ENCODE measurements at places on chromosomes 7 and 10.

GRCh38 chr10:18666810-18667209 is 7.6 kb downstream of the ARL5B start:
- DNase-seq: no peak

DNA sequence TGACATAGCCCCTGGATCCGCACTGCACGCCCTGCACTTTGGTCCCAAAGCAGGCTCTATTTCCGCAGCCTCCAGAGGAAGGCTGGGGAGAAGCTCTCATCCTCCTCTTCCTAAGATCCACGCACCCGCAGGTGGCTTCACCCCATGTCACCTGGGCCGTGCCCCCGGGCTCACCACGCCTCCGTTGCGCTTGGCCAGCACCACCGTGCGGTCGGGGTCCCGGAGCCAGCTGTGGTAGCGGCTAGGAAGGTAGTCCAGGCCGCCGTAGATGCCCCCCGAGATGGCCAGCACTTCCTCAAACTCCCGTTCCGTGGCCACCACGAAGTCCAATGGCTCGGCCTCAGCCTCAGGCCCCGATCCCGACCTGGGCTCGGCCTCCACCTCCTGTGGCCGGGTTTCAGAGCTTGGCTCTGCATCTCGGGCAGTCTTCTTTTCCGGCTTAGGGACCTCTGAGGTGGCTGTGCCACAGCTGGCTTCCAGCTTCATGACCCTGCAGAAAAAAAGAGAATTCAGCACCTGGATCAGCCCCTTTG is 5.7 kb downstream of the NAT16 start:
- DNase-seq: no peak

DNA sequence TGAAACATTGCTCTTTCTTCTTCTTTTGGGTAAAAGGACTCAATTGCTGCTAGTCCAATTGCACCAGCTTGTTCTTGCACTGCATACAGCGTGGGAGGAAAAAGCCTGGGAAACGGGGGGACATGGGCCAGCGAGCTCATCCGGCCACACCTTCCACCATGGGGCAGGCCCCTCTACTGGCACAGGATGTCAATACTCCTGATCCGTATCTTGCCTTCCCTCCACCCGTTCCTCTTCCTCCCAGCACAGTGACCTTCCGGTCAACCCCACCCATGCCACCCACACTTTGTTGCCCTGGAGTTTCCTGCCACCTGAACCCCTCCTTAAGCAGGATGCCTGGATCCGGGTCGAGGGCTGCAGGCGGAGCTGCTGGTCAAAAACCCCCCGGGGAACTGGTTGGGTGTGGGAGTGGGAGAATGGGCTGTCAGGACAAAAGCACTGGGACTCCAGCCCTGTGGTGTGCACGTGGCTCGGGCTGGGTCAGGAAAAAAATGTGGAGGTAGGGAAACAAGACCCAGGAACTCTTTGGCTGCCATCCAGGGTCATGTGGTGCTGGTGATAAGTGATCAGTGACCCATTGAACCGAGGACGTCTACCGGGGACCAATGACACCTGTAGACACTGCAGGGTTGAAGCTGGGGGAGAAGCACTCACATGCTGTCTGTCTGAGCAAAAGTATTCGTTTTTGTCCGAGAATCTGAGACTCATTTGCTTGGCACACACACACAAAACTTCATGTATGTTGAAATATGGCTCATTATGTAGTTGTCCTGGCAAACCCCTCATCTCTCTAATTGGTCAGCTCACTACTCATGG is 8.1 kb downstream of the IL2RA start:
- DNase-seq: peak; percentile 18

DNA sequence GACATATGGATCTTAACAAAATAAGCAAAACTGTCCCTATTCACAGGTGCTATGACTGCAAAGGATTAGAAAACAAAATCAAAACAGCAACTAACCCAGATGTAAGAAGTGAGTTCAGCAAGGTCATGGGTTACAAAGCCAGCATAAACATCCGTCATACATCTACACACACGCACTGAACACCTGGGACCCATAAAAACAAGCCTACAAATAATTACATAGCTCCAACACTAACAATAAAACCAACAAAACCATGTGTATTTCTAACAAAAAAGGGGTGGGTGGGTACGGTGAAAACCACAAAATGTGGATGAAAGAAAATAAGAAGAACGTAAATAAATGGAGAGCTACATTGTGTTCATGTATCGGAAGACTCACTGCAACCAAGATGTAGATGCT is 256.8 kb downstream of the ELFN1 start:
- DNase-seq: no peak

GRCh38 chr7:13897819-13898218 is 91.6 kb downstream of the ETV1 start:
- no peak for DNase-seq

DNA sequence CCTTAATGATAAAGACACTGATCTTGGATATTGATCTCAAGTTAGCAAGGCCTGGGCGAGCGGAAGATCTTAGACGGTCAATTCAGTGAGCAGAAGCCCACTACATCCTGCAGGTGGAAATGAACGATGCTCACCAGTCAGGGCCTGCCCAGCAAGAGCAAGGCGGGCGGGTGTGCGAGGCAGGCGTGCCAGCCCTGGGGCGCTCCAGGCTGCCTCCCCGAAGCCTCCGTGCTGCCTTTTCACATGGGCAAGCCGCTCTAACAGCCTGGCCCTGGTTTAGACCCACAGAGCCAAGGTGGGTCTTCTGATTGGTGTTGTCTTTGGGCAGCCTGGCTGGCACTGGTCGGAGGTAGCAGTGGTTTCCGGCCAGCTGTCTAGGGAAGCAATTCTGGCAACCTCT is 475.1 kb upstream of the FOXK1 start:
- no peak for DNase-seq

DNA sequence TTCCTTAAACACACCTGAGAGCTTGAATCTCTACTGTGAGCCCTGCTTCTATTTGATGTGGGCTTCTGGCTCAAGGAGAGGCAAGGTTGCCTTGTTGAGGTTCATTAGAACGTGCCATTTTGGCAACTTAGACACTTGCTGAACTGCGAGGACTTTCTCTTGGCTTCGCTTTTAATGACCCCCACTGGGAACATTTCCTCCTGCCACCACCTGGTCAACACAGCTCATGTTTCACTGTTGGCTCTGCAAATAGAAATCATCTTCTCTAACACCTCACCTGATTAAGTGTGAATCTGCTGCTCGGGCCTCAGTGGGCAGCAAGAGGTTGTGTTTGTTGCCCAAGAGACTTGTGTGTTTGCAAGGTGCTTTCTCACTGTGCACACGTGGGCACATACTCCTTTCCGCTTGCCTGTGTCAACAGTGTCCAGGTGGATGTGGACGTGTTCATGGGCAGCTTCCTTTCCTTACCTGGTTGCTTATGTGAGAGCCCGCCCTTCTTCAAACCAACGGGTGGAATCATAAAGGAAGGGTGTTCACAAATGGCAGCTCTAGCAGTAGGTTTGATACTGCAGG is 147.0 kb downstream of the NRP1 start:
- DNase-seq: no peak

GRCh38 chr7:92057375-92057774 is 76.9 kb downstream of the CYP51A1 start:
- DNase-seq: no peak

DNA sequence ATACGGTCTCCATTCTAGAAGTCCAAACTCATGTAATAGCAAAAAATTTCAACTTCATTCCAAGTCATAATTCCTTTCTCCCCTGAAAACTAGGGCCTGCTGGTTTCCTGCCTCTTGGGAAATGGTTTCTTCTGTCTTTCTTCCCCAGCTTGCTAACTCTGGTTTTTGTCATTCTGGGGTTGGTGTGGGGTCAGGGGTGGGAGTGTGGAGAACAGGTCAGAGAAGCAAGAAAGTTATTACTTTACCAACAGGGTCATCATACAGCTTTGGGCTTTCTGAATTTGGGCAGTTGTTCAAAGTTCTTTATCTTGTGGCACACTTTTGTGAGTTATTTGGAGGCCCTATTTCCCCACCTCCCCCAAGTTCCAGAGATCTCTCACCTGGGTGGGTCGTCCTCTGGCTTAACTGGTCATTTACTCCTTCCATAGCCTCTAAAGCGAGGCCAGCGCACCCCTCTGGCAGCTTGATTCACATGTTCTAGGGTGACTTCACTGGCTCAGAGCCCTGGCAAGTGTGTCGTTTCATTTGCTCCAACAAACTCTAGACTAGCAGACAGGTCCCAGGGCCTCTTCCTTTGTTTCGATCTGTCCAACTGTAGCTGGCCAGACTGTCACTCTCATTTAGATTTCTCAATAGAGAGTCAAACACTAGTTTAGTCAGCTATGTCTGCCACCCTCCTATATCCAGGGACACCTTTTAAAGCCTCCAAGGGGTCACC is 161.2 kb downstream of the JCAD start:
- no peak for DNase-seq

DNA sequence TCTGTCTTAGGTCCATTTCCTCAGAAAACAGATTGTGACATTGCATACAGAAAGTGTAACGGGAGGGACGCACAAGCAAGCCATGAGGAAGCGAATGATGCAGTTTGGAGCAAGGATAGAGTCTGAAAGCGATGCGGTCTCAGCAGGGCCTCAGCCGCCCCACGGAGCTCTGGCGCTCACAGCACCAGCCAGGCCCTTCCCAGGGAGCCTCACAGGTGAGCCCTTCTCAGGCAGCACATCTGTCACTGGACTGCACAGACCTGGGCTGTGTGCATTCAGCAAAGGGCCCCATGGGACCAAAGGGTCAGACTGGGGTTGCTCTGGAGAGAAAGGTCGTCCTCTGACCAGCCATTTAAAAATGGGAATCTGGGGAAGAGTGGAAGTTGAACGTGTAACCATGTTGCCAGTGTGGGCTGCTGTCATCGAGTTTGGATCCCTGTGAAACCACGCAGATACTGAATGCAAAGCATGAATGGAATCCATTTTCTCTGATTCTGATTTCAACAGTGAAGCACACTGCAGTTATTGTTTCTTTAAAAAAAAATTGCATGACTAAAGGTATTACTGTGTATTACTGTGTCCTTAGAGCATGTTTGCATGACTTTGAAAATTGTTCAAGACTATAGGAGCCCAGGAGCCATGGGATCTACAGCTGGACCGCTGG is 350.0 kb upstream of the AKR1E2 start:
- peak; percentile 11 for DNase-seq

- no peak for DNase-seq
Observed at GRCh38 chr10:113041841-113042750, 92.0 kb downstream of the TCF7L2 start.

- no peak for DNase-seq
Observed at GRCh38 chr7:117648203-117648866, 168.5 kb downstream of the CFTR start.

GRCh38 chr7:150716368-150716767 is at the start of gene GIMAP1:
GIMAP1 (plus strand) TSS chr7:150716613; CDS start chr7:150719048, 2,435 bp downstream.
- no peak for DNase-seq

DNA sequence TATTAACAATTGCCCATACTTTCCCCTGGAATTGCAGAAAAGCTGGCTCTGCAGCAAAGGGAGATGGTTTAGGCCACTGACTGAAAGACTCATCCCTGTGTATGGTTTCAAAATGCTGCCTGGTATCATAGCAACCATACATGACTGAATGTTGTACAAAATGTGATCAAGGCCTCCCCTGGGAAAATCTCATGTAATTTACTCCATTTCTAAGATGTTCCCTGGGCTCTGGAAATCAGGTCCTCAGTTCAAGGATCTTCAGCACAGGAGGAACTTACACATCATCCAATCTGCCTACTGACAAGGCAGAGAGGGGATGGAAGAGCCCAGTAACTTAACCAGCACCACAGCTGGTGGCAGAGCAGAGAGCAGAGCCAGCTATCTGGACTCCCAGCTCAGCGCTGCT is 111.8 kb downstream of the JAZF1 start:
- DNase-seq: no peak

- no peak for DNase-seq
Observed at GRCh38 chr10:6669269-6669859, 89.3 kb upstream of the PRKCQ start.

DNA sequence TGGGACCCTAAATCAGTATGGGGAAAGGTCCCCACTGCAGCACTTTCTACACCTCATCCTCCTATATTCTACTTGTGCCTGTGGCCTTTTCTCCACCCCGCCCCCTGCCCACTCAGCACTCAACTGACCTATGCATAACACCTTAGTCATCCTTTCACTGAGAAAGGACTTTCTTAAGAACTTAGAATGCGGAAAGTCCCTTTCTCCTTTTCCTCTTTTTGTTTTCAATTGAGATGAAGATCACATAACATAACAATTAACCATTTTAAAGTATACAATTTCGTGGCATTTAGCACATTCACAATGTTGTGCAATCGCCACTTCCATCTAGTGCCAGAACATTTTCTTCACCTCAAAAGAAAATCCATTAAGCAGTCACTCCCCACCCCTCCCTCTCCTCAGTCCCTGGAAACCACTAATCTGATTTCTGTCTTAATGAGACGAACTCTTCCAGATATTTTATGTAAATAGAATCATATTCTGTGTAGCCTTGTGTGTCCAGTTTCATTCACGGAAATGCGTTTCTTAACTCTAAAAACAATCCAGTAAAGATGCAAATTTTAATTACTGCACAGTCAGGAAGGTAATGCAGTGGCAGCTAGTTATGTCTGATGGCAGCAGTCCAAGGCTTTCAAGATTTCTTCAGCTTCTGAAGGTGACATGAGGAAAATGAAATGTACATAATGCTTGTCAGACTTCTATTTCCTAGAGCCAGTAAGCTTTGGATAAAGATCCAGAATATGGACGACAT is 41.7 kb downstream of the FAS start:
- no peak for DNase-seq

DNA sequence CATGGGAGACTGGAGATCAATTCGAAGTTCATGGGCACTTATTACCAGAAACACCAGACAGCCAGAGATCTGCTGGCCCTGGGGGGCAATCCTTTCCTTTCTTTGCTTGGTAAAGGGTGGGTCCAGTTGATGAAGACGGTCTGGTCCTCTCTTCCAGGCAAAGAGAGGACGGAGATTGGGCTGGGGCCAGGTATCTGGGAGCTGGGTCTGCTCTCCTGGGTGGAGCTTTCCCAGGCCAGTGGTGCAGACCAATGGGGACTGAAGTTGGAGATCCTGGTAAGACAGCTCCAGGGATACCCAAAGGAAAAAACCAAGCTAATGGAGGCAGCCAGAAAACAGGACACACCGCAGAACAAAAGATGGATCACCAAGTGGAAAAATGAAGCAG is 18.3 kb downstream of the NOD1 start:
- DNase-seq: no peak
